ENCODE measurements at places on chromosomes 5 and 9.

GRCh38 chr9:34097865-34098264 lies 28.6 kb downstream of the DCAF12 start:
- DNase-seq: no peak

DNA sequence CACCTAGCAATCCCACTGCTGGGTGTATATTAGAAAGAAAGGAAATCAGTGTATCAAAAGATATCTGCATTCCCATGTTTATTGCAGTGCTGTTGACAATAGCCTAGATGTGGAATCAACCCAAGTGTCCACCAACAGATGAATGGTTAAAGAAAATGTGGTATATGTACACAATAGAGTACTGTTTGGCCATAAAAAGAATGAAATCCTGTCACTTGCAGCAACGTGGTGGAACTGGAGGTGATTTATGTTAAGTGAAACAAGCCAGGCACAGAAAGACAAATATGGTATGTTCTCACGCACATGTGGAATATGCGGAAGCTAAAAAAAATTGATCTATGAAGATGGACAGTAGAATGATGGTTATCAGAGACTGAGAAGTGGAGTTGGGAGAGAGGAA lies 221.6 kb upstream of the DAP start:
- no peak for DNase-seq

- no peak for DNase-seq
These were observed 47.7 kb upstream of the ITGA1 start for GRCh38 chr5:52740007-52740406.

- DNase-seq: no peak
These were observed 362.3 kb downstream of the DMRTA1 start for GRCh38 chr9:22808876-22809275.

GRCh38 chr5:143986516-143987212 lies 174.7 kb downstream of the HMHB1 start:
- no peak for DNase-seq

DNA sequence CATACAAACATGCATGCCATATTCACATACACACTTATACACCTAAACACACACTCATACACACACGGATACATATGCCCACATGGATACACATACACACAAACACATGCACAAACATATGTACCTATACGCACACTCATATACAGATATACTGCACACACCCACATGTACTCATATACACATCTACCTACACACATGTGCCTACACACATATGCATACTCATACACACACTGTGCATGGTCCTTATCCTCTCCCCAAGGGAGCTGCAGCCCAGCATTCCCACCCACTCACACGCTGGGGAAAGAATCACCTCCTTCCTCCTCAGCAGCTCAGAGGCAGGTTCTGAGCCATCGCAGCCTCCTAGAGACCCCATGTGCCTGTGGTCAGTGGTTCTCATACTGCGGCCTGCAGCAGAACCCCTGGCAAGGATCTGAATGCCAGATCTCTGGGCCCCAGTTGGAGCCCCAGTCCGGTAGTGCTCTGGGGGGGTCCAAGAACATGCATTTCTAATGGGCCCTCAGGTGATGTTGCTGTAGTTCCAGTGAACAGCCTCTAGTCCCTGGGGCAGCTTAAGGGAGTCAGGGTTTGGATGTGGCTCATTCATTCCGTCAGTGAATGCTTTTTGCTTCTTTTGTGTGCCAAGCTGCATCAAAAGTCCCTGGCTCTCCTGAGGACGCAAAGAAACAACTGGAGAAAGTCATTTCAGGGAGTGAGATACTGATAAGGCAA lies 39.0 kb downstream of the SEMA4D start:
- no peak for DNase-seq

DNA sequence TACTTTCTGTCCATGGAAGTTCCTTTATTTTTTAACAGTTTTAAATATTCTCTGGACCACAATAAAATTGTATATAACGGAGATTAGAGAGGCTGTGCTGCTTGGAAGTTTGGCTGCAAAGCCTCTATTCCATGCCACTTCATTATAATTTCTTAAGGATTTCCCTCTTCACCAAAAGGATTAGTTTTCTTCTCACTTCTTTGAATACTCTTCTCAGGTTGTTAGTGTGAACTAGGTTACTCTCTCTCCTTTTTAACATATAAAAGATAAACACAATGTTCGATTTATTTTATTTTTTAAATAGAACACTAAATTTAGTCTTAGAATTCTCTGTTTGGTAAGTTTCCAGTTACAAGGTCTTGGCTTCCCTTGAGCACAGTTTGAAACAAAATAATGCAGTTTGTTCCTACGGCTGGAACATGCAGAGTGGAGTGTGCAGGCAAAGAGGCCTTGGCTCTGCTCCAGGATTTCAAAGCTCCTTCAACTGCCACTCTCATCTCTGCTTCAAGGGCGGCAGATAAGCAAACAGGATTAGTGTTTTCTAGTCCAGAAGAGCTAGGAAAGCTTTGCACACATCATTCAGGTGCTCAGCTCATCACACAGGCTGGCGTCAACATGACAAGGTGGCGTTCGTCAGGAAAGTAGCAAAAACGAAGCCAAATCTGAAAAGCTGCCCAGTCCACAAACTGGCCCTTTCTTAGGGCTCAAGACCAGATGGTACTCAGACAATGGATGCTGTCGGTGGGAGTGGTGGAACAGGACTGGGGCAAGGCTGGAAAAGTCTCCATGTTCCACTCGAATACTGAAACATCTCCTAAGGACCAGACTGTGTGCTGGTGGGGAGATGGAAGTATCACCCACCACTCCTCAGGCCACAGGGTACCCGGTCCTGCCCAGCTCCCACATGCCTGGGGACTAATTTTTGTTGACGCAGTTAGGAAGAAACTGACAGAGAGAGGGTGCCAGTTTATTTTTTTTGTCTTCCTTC lies 286.6 kb downstream of the CRB2 start:
- no peak for DNase-seq

GRCh38 chr5:57358796-57359592 lies 123.6 kb downstream of the ACTBL2 start:
- no peak for DNase-seq

GRCh38 chr9:124343533-124344290 lies 71.5 kb downstream of the PSMB7 start:
- DNase-seq: no peak

DNA sequence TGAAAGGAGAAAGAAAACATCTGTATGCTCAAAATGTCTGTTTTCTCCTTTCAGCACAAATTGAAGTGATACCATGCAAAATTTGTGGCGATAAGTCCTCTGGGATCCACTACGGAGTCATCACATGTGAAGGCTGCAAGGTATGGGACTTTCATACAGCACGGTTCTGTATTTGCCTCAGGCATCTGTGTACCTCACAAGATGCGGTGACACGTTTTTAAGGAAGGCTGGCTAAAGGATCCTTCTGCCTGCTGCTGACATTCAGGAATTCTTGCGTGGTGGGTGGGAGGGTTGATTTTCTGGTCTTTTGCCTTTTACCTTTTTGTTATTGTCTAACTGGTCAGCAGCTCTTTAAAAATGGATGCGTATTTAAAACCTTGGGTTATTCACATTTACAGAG lies 133.1 kb downstream of the RORB start:
- no peak for DNase-seq

DNA sequence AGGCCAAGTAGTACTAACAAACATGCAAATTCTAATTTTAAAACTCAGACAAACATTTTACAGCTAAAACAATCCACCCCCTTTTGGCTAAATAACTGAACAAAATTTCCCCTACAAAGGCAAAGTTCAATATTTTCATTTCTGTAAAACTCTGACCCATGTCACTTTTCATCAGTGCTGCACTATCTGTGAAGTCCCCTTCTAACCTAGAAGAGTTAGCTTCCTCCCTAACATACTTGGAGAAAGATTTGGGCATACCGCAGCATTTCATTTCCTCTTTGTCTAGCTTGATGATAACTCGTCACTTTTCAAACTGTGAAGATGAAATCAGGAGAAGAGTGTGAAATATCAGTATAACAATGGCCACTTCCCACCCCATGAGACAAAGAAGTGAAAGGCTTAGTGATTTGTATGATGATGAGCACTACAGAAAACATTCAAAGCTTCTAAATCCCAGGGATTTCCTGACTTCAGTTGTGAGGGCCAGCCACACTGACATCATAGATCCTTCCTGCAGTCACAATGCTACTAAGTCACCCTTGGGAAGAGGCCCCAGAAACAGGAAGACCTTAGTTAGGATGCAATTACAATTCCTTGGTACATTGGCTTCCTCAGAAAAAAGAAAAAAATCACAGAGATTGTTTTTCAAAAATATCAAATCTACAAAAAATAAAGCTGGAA lies at the start of gene FAM81B:
TSS of gene FAM81B (plus strand) at position 555 of the 681 bp plus-strand sequence. CDS start at position 579, 24 bp downstream.
- DNase-seq: no peak

DNA sequence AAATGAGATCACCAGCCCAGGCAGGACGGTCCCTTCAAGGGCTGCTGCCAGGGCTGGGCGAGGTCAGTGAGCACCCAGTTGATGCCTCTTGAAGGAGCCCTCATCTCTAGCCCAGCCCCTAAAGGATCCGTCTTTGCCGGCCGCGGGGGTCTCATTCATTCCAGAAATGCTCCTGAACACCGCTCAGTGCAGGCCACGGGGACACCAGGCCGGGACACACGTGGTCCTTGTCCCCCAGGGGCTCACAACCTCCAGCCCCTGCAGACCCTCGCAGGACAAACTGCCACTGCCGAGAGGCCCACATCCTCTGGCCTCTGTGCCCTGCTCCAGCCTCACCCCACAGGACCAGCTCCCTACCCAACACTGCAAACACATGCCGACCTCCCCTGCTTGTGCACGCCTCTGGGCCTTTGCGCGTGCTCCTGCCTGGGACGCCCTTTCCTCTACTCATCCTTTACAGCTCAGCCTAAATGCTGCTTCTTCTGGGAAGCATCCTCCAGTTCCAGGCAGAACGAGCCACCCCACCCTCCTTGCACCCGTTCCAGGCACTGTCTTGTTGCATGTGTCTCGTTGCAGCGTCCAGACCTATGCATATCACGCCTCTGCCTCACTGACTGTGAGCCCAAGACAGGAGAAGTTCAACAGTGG lies 10.3 kb upstream of the LAMC3 start:
- no peak for DNase-seq

DNA sequence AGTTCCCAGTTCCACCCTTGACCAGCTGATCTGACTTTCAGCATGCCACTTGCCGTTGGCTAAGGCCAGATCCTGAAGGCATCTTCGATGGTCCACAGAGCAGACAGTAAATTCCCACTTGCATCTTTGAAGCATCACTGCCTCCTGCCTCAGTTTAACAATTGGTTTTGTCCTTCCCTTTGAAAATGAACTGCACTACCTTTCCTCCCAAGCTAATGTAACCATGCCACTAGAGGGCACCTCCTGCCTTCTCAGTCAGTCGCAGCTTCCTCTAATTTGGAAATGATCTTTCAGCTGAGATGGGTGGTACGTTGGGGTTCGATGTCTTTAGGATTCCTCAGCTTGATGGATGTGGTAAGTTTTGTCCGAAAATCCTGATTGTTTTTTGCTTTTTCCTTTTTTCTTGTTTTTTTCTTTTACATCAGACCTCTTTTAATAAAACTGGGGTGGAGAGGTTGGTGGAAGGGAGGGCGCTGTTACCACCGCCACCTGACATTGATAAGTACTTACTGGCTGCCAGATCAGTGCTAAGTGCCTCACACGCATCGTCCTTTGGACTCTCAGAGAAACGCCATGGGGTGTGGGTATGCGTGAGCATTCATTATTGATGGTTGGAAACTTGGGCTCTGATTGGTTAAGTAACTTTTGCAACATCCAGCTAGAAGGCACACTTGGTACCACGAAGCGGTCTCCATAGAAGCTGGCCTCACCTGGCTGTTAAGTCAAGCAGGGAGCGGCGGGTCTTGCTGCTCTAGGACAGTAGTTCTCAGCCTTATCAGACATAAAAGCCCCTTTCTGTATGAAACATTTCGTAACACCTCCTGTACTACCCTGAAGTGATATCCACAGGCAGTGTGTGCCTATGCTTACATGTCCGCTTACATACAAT lies 16.9 kb downstream of the PTTG1 start:
- no peak for DNase-seq

DNA sequence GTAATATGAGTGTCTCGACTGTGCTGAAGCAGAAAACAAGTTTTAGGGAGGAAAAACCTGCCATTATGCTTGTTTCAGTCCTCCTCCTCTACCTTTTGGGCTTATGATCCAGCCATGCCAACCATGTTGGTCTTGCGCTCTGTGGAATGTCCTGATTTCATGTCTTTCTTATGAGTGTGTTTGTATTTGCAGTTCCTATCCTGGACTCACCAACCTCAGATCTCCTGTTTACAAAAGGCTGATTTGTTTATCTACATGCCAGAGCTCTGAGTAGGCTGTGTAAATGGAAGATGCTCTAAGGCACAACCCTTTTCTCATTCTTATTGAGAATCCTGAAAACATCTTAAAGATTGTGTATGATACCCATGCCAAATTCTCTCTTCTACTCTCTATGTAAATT lies 138.6 kb downstream of the ARHGEF28 start:
- DNase-seq: no peak

All from KG1 (cell line).